ENCODE measurements at places on chromosomes 13 and 19.

DNA sequence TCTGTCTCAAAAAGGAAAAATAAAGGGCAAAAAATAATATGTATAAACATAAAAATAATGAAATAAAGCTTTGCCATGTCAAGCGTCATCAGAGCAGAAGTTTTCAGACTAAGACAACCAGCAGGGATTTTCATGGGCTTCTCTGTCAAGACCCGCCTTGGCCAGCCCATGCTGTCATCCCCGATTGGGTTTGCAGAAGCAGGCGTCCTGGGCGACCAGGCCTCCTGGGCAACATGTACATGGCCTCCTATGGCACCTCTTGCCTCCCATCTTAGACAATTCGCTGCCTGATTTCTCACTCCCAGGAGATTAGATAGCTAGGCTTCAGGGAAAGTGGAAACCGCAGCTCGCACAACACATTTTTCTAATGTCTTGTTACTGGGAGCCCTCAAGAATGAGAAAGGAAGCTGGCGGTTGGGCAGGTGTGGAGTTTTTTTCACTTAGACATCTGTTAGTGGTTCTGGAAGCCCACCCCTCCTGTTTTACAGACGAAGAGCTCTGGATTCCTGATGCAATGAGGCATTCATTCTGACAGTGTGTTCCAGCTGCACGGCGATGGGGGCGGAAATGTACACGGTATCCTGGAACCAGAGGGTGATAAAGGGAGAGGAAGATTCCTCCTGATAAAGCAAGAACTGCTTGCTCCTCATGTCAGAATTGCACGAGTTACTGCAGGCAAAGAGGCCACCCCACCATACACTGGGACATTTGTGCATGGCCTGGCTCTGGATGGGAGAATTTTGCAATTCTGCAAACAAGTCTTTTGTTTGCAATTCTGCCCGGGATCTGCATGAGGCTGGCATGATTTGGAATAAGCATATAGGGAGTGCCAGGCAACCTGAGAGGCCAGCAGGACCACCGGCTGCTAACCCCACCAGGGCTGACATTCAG, 47.4 kb upstream of the KATNAL1 start:
- no peak for DNase-seq

- DNase-seq, result no peak
These were observed 944 bp downstream of the CEACAM19 start for GRCh38 chr19:44672226-44672625.

DNA sequence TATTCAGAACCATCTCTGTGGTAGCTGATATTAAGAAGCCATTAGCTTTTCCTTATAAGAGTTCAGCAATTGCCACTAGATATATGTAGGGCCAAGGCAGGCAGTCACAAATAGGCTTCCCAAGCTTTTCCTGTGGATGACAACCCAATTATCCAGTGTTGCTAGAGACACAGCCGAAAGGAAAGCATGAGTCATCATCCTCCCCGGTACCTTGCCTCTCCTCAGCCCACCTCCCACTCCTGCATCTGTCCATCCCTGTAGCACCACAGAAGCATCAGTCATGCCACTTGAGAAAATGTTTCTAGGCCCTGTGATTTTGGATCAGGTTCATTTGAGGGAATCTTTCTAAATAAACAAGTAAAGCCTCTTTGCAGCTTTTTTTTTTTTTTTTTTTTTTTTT, 204.3 kb downstream of the DNAJC15 start:
- no peak for DNase-seq

DNA sequence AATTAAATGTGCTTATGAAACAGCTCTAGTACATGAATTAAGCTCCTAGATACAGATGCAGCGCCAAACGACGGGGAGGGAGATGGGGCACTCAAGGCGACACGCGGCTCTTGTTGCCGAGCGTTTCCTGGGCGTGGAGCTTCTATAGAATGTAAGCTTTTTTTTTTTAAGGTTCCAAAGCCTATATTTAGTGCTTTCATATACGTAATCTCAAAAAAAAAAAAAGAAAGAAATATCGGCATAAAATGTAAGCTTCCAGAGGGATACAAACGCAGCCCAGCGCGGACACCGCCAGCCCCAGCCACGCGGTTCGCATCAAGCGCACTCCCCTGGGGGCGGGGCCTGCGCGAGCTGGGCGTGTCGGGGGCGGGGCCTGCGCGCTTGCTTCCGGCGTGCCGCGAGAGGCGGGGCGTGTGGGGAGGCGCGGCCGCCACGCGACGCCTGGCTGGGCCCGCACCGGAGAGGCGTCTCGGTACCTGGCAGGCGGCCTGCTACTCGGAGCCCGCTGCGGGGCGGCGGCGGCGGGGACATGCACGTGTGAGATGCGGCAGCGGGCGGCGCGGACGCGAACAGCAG, at the start of gene URI1:
TSS of gene URI1 (plus strand) at position 412 of the 576 bp plus-strand sequence. CDS start 309 bp downstream, outside the sequence.
- peak; percentile 90 for DNase-seq

GRCh38 chr13:40127925-40128324, 472.5 kb downstream of the COG6 start:
- no peak for DNase-seq

DNA sequence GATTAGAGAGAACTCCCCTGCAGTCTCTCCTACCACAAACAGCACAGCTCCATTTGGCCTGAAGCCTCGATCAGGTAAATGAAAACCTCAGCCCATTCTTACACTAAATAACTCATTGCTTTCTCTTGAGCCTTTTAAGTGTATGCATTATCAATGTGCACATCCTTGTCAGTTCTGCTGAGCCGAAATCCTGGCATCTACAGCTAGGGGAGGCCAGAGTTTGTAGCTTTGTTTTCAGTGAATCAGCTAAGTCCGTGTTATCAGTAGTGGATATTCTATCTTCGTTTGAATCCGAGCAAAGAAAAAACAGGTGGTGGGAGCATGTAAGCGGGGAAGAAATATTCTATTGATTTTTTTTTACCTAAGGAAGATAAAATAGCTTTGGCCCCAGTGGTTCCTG, 84.4 kb downstream of the ESD start:
- DNase-seq, result no peak

DNA sequence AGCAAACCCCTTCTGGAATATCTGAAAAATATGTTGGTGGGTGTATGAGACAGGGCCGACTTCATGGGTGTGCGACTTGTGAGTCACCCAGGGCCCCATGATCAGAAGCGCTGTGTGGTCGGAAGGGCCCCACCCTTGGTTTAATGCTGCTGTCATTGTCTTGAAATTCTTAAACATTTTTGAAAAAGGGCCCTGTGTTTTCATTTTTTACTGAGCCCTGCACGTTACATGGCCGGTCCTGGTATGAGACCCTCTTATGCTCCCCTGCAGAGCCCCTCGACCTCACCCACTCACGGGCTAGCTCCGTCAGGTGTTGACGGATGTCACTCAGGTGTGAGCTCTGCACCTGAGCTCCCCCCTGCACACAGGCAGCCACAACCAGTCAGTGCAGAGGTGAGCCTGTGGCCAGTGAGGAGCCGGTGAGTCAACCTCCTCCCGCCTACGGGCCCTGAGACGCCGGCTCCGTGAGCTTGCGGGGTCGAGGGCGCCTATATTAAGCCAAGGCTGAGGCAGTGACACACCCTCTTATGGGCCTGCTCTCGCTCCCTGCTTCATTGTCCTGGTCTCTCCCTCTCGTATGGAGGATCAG, 27.7 kb downstream of the GADD45B start:
- DNase-seq, result peak; percentile 76

- no peak for DNase-seq
These were observed 376.4 kb upstream of the ZNF507 start for GRCh38 chr19:31969016-31969415.

GRCh38 chr13:40640845-40641458, 25.5 kb downstream of the FOXO1 start:
- no peak for DNase-seq

GRCh38 chr13:29451976-29452375, 143.5 kb downstream of the SLC7A1 start:
- no peak for DNase-seq

GRCh38 chr19:17113127-17113785, 37.7 kb downstream of the MYO9B start:
- DNase-seq, result no peak

DNA sequence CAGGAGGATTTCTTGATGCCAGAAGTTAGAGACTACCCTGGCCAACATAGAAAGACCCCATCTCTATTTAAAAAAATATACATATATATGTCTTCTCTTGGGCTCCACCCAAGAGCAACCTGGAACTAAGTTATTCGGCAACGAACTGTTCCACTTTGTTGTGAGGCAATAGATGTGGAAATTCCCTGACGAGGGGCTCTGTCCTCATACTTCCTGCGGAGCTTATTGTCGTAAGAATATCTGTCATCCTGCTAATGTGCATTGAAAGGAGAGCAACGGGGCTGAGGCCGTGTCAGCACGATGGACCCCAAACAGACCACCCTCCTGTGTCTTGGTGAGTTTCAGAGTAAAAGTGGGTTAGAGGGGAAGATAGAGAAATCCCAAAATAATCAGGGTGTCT, at the start of gene FCAR:
TSS of gene FCAR (plus strand) at position 246 of the 400 bp plus-strand sequence. CDS start at position 301, 55 bp downstream.
- DNase-seq, result no peak

- no peak for DNase-seq
These were observed 26.5 kb downstream of the MED26 start for GRCh38 chr19:16601378-16602052.

GRCh38 chr19:591099-591958, 1.6 kb downstream of the HCN2 start:
- no peak for DNase-seq

DNA sequence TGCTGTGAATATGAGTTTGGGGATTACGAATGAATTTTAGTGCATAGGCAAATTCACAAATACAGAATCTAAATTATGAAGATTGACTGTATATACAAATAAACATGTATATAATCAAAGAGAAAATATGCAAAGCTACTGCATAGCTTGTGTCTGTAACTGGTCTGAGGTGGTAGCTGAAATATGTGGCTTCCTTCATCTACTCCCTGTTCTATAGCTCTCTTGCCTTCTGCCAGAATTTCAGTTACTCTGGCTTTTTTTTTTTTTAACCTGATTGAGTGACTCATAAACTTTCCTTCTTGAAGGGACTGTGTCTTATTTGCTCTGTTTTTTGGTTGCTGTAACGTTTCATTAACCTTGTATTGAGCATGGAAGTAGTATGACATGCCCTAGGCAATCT, 26.6 kb downstream of the DNAJC3 start:
- no peak for DNase-seq

- no peak for DNase-seq
These were observed 18.1 kb downstream of the N4BP2L1 start for GRCh38 chr13:32409561-32410421.

GRCh38 chr13:35781036-35782000, 304.8 kb upstream of the MAB21L1 start:
- no peak for DNase-seq

DNA sequence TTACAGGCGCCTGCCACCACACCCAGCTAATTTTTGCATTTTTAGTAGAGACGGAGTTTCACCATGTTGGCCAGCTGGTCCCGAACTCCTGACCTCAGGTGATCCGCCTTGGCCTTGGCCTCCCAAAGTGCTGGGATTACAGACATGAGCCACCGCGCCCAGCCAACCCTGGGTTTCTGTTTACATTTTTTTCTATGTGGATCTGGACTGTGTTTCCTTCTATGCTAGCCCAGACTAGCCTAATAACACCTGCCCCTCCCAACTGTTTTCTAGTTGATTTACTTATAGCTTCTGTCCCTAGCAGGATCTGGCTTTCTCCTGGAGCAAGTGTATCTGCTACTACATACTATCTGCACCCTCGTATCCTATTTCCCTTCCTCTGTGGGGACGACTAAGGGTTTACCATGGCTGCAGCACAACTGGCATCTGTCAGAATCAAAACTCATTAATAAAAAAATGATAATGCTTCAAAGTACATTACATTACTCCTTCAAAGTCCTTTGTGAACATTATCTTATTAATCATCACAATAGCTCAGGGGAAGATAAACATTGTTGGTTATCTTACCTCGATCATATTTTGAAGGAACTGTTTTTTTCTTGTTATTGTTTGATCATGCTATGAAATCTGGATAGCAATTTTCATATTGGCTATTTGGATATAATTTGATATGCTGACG, 228.3 kb downstream of the KLF5 start:
- DNase-seq, result no peak

DNA sequence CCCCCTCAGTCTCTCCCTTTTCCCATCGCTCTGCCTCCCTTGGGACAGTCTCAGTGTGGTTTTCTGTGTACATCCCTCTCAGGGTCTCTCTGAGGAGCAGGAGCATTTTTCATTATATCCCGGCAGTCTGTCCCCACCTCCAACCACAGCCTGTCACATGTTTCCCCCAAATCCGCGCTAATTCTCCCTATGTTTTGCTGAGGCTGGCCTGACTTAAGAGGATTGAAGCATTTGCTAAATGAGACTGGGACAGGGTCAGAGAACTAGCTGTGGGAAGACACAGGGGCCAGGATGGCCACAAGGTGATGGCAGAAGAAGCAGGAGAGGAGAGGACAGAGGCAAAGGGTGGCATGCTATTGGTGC, 5.5 kb downstream of the TPRX1 start:
- no peak for DNase-seq

DNA sequence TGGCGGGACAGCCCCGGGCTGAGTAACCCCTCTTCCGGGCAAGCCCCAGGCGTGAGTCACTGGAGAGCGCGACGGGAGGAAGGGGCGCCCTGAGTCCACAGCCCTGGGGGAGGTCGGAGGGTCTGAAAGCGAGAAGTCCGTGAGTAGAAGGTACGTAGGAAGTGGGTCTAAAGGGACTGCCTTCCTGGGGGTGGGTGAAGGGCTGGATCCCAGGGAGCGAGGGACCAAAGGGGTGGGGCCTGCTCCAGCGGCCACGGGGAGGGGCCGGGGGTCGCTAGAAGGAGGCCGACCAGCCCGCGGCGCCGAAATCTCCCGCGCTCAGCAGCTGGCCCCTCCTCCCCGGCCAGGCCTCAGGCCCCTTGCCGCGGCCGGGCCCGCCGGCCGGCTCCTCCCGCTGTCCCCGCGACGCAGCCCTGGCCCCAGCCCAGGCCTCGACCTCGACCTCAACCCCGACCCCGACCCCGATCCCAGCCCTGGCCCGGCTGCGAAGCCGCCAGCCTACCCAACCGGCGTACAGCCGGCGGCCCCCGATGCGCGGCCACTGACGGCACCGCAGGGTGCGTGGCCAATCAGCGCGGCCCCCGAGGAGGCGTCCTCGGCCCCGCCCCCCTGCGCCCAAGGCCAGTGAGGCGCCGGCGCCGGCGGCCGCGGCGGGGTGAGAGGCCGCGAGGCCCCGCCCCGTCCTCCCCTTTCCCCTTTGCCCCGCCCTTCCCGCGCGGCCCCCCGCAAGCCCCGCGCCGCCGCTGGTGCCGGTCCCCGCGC, 22.6 kb downstream of the IPO5 start:
- DNase-seq, result peak; percentile 93

GRCh38 chr19:8392017-8392591, 1.9 kb downstream of the RAB11B start:
- DNase-seq, result no peak

GRCh38 chr13:35879111-35879510, 252.1 kb downstream of the DCLK1 start:
- no peak for DNase-seq

Measured in T-helper 1 cell (primary cell).